ENCODE measurements at places on chromosomes 12 and 14.

DNA sequence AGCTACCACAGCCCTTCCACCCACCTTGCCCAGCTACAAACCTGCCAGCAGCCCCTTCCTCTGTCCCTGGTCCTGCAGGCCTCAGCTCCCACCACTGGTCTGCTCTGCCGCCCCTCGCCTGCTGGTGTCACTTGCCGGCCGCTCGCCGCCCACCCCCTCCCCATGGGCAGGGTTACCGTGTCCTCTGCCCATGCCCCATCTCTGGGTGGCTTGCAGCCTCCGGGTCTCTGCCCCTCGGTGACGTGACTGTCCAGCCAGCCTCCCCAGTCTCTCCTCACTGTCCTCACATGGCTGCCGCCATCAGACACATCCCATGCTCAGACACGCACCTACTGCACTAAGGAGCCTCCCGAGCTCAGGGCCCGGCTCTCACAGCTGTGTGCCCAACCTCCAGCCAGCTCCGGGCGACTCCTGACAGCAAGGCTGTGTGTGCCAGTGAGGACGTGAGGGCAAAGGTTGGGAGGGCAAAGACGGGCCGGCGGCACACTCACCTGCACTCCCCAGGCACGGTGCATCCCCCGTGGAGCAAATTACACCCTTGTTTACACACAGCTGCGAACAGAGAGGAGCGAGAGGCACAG, 13.4 kb downstream of the JAG2 start:
- DNase-seq = no peak

DNA sequence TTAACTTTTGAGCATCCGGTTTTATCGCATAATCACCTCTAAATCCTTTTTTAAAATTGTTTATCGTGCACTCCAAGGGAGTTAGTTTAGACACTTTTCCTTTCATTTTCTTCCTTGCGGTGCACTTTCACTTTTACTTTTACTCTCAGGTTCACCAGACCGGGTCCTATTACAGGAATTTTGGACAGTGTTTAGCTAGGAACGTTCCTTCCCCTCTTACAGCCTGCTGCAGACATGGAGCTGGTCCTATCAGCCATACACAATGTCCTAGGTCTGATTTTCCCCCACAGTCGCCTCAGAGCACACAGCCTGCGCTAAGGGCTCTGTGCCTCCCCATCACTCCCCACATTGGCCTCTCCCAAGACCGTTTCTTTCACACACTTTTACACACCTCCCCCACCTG, 103.9 kb downstream of the ALG10 start:
- DNase-seq = no peak

DNA sequence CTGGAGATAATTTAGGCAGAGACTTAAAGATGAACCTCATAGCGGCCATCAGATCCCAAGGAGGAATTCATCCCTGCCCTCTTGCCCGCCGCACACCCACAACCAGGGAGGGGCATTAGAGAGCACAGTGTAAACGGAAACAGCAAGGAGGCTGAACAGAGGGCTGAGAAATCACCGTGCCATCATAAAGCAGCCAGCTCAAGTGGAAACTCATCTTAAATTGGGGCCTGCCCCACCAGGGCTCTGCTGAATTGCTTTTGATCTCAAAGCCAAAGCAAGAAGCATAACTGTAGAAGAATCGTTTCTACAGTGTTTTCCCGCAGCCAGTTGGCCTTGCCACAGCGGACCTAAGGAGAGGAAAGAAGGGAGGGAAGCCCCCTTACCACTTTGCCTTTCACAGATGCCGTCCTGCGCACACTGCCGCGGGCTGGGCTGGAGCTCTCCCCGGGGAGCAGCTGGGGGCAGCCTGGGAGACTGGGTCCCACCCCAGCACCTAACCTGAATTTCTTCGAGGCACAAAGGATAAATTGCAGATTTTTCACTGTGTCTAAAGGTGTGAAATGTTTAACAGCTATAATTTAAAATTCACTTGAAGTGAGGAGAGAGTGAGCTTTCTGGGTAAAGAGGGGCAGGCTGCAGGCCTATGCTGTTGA, 51.8 kb upstream of the MMP17 start:
- no peak for DNase-seq

GRCh38 chr12:52581066-52581465, 7.4 kb upstream of the KRT74 start:
- DNase-seq = no peak

DNA sequence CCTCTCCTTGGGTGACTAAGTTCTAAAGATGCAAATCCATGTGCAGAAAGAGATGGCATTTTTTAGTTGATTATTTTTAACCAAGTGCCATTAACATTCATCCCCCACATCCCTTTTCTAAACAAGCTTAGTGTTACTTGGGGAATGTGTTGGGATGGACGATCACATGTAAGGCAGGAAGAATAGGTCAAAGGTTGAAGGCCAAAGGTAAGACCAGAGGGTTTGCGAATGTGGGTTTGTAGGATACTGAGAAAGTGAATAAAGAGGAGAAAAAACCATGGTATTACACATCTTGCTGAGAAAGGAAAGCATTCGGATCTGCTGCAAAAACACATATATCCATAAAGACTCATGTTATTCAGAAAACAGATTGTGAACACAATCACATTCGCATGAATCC, 111.6 kb downstream of the GCH1 start:
- no peak for DNase-seq

- no peak for DNase-seq
These were observed 772.5 kb upstream of the USP15 start for GRCh38 chr12:61487728-61488127.

DNA sequence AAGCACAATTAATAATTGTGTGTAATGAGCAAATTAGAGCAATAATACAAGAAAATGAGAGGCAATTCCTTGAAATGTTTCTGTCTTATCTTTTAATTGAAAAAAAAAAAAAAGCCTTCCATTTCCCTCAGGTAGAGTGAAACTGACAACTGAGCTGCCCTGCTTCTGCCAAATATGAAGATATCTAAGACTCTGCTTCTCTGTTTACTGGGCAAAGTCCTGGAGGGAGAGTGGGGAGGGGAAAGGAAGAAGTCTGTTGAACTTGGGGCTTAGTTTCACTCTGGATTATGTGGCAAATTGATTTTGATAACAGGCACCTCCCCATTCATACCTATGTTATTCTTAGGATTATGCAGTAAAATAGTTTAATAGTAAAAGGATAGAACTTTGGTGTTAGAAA, 364.9 kb downstream of the NRXN3 start:
- DNase-seq = no peak

DNA sequence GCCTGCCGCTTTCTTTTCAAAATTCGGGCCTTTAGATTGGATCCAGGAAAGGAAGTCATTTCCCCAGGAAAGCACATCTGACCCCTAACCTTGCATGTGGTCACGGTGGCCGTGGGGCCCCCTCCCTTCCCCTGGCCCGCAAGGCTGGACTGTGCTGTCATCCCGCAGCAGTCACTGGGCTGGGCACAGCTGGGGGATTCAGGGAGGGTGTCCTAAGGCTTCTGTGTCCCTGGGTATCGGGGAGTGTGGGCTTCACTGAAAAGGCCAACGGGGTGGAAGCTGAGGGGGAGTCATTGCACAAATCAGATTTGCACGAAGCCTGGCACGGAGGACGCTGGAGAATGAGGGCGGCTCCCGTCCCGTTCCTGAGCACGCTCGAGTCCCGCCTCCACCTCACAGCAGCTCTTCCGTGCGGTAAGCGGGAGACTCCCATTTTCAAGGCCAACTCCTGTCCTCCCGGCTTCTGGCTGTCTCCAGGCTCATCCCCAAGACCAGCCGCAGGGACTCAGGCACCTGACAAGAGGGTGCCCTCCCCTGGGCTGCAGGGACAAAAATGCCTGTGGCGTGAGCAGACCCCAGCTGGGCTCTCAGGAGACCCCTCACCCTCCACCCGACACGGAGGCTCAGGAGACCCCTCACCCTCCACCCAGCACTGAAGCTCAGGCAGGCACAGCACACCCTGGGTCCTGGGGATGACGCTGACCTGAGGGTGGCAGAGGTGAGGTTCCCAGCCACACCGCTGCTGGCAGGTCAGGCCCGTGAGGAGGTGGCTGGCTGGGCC, 9.6 kb downstream of the XRCC3 start:
- DNase-seq = no peak

- DNase-seq = no peak
These were observed 8.2 kb upstream of the CCDC177 start for GRCh38 chr14:69582829-69583228.

- DNase-seq = no peak
These were observed 68.8 kb upstream of the SLC8A3 start for GRCh38 chr14:70257526-70257925.

GRCh38 chr12:3187846-3188770, 110.9 kb downstream of the TSPAN9 start:
- no peak for DNase-seq

- peak; percentile 83 for DNase-seq
These were observed 1.1 kb downstream of the ADSS1 start for GRCh38 chr14:104724981-104725771.

GRCh38 chr14:77372304-77372841, 4.5 kb downstream of the TMED8 start:
- DNase-seq = peak; percentile 45

GRCh38 chr12:726281-727140, 25.9 kb upstream of the WNK1 start:
- peak; percentile 28 for DNase-seq

GRCh38 chr14:104268295-104268694, 129.9 kb downstream of the KIF26A start:
- no peak for DNase-seq

DNA sequence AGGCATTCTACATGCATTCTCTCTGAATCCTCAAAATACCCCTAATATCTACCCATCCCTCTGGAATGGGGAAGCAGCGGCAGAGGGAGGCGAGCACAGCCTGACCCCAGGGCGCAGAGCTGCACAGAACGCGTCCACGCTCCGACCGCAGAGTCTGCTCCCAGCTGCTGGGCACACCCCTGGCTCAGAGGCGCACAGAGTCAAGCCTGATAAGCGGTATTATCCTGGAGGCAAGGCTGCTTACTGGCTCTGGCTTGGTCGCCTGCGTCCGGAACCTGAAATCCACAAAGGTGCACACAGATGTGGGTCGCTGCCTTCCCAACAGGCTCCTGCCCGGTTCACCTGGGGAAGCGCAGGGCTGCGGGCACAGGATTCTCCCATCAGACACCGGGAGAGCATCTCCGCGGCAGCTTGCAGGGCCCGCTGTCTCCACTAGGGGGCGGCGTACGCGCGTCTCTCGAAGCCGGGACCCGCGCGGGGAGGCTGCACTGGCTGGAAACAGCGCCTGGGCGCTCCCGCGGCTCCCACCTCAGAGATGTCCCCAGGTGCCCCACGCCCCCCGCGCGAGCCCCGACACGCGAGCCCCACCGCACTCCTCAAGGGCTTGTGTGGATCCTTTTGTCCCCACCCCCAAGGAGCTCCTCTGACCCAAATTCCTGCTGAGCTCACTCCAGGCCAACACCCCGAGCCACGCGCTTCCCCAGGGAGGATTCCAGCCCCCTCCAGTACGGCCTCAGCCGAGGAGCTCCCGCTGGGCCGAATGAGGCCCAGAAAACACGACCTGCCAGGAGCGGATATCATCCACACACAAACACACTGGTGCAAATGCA, 120.1 kb upstream of the FZD10 start:
- DNase-seq = peak; percentile 48

DNA sequence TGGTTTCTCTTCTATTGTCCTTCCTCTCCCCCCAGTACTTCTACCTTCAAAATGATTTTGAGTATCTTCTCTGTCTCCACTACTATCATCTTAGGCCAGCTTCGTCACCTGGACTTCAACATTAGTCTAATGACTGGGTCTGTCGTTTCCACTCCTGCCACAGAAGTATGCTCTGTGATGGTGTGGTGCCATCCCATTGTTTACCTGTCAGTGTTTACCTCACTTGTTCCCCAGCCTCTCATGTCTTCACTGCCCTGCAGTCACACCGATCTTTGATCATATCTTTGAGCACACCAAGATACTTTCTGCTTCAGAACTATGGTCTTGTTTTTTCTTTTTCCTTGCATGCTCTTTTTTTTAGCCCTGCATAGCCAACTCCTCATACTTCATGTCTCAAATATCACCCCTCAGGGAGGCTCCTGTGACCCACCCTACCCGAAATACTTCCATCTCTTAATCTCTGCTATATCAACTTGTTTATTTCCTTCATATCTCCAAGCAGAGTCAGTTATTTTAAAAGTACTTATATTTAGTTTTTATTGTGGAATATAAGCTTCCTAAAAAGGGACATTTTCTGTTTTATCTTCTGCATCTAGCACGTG, 60.4 kb downstream of the ANO6 start:
- no peak for DNase-seq

GRCh38 chr14:105865904-105866840, 339.8 kb downstream of the TMEM121 start:
- DNase-seq = no peak

DNA sequence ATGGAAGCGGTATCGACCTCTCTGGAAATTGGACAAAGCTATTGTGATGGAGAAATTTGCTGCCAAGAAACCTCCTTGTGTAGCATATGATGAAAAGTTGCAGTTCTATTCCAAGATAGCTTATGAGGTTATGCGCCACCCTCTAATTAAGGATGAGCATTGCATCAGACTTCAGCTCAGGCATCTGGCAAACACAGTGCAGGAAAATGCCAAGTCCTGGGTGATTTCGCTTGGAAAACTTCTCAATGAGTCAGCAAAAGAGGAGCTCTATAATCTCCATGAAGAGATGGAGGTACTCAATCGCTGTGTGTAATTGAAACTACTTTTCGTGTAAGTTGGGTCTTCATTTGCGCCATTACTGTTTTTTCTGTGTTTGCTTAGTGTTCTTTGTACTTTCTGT, 51.2 kb downstream of the DNAH10 start:
- peak; percentile 7 for DNase-seq

DNA sequence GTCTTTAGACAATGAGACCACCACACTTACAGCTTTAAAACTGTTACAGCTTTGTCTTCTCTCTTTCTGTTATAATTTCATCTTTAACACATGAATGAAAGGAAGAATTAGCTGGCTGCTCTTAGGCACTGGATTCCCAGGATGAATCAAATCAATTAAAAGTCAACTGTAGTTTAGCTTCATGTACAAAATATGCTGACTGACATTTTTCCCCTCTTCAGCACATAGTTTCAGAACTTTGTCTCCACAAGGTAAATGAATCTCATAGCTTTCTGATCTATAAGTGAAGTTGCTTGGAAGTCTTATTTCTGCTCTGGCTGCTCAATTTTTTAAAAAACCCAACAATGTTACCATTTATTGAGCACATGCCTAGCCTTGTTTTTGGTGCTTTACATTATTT, 293.8 kb downstream of the GRIN2B start:
- no peak for DNase-seq

All from umbilical cord (tissue), 2 donors.